ENCODE measurements at places on chromosomes 2 and 18. TPM values are rescaled to one million over a fixed set of nuclear protein-coding genes. Genes with fewer than 3 reads are reported as not detected.

Gene RAB17
- 0.43 TPM for total RNA-seq

Gene TNFAIP6
- total RNA-seq = 13.2 TPM

Gene REG3A
- total RNA-seq = not detected

- DNase-seq = no peak
Observed at GRCh38 chr2:205566606-205567168, 115.6 kb upstream of the NRP2 start.

Gene SLC38A11
- total RNA-seq = not detected

DNA sequence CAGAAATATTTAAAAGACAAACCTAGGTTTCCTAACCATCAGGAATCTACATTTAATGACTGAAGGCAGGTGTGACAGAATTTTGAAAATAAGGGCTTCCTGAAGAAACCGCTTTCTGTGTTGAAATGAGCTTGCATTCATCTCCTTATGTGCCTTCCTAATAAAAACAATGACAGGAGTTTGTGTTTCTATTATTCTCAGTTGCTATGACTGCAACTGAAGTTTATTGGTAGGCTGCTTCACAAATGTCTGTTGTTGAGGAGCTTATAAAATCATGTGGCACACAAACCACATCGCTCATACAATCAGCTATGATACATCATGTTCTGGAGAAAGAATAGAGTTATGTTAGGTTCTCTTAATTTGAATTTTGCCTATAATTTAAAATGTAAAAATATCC is 362.7 kb upstream of the SLC8A1 start:
- DNase-seq = no peak

- DNase-seq = no peak
Observed at GRCh38 chr2:33115728-33116127, 169.0 kb downstream of the LTBP1 start.
